ENCODE measurements at places on chromosomes 3 and 15. TPM values are rescaled to one million over a fixed set of nuclear protein-coding genes. Genes with fewer than 3 reads are reported as not detected.

- DNase-seq, result no peak
Observed at GRCh38 chr3:10310578-10310977, 10.3 kb downstream of the SEC13 start.

GRK7 gene
- total RNA-seq, result not detected

GRCh38 chr15:70212963-70213315, 115.2 kb upstream of the TLE3 start:
- DNase-seq, result no peak

CPEB1 gene
- 6.0 TPM for total RNA-seq

- no peak for DNase-seq
Observed at GRCh38 chr3:116586285-116586944, 123.2 kb upstream of the TUSC7 start.

- DNase-seq, result peak; percentile 72
Observed at GRCh38 chr15:43204016-43204901, 16.6 kb downstream of the EPB42 start.

PRR20G gene
- not detected for total RNA-seq

RUBCN gene
- total RNA-seq, result 45.7 TPM

UNC13C gene
- 0.98 TPM for total RNA-seq

GRCh38 chr3:29022976-29023375, 257.9 kb upstream of the RBMS3 start:
- DNase-seq, result no peak

All from esophagus muscularis mucosa (tissue), 4 donors.